Activated CD4-positive, alpha-beta memory T cell treated with anti-CD3 and anti-CD28 coated beads, Interleukin-2, amount 10 ng/mL, durations not matched to agents 7 days and 5 days (primary cell): ENCODE measurements at places on chromosomes 12 and 14. TPM values are rescaled to one million over a fixed set of nuclear protein-coding genes. Genes with fewer than 3 reads are reported as not detected.

The POTEM gene
- not detected for total RNA-seq

The AKAP5 gene
- 0.88 TPM for total RNA-seq

The LRRIQ1 gene
- total RNA-seq = not detected

The A2M gene
- not detected for total RNA-seq

The TMPRSS12 gene
- not detected for total RNA-seq

The CLEC7A gene
- not detected for total RNA-seq

The SIX6 gene
- total RNA-seq = not detected

The TMEM121 gene
- 9.6 TPM for total RNA-seq

The FAR2 gene
- 19.1 TPM for total RNA-seq

The OR11H7 gene
- not detected for total RNA-seq

The PAH gene
- not detected for total RNA-seq

The KTN1 gene
- 96.7 TPM for total RNA-seq

The MBD6 gene
- total RNA-seq = 71.7 TPM

The GTF2A1 gene
- total RNA-seq = 34.2 TPM

DNA sequence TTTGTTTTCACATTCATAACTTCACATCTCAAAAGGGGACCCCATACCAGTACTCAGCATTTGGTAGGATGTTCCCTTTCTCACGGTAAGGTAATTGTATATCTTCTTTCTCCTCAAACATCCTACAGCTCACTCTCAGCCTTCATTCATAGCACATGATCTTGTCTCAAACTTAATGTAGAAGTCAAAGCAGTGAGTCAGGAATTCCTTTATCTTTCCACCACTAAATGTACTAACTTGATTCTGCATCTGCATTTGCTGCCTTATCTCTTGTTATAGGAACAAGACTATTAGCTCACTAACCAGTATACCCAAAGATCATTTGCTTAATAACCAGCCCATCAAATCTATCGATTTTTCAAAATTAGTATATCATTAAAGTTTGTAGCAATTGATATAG lies 22.9 kb downstream of the CPSF2 start:
- DNase-seq = no peak

DNA sequence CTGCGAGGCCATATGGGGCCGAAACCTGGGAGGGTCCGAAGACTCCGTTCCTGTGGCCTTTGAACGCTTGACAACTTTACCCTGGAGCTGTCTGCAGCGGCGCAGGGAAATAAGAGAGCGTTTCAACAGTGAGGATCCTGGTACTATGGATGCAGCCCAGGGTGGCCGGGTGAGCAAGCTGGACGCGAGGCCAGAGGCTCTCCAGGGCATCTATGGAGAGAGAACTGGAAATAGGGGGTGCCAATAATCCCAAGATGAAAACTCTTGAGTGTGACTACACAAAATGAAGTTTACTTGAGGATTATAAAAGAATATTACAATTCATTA lies 1.1 kb upstream of the ABCC9 start:
- no peak for DNase-seq

DNA sequence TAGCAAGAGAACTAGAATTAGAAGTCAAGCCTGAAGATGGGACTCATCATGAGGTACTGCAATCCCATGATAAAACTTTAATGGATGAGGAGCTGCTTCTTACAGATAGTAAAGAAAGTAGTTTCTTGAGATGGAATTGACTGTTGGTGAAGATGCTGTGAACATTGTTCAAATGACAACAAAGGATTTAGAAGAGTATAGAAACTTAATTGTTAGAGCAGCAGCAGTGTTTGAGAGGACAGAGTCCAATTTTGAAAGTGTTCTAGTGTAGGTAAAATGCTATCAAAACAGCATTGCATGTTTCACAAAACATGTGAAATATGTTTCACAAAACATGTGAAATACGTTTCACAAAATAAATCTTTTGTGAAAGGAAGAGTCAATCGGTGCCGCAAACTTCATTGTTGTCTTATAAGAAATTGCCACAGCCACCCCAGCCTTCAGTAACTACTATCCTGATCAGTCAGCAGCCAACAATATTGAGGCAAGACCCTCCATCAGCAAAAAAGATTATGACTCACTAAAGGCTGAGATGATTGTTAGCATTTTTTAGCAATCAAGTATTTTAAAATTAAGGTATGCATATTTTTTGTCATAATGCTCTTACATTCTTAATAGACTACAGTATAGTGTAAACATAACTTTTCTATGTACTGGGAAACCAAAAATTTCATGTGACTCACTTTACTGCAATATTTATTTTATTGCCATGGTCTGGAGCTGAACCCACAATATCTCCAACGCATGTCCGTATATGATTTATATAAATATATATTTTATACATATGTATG lies 173.4 kb upstream of the BMP4 start:
- DNase-seq = no peak

- no peak for DNase-seq
These were observed 2.3 kb downstream of the TAS2R46 start for GRCh38 chr12:11059784-11060183.

- no peak for DNase-seq
These were observed 224.4 kb upstream of the PDZRN4 start for GRCh38 chr12:40963751-40964150.

GRCh38 chr14:47191700-47192099 lies 483.7 kb downstream of the MDGA2 start:
- no peak for DNase-seq

DNA sequence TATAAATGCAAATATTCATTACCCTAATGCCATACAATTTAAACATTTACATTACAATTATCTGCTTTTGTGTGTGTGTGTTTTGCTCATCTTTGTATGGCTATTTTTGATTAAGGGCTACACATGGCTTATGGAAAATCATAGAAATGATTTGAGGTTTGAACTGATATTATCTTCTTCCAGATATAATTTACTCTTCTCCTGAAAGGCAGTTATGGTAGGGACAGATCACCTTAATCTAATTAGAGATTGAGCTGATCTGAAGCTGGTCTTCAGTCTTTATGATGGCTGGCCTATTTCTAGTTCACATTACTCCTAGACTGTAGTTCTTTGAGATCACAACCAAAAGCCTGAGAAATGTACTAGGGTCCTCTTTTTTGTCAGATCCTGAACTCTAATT lies 15.6 kb downstream of the ABHD12B start:
- no peak for DNase-seq

GRCh38 chr12:46509135-46509534 lies 136.6 kb upstream of the SLC38A2 start:
- DNase-seq = no peak

DNA sequence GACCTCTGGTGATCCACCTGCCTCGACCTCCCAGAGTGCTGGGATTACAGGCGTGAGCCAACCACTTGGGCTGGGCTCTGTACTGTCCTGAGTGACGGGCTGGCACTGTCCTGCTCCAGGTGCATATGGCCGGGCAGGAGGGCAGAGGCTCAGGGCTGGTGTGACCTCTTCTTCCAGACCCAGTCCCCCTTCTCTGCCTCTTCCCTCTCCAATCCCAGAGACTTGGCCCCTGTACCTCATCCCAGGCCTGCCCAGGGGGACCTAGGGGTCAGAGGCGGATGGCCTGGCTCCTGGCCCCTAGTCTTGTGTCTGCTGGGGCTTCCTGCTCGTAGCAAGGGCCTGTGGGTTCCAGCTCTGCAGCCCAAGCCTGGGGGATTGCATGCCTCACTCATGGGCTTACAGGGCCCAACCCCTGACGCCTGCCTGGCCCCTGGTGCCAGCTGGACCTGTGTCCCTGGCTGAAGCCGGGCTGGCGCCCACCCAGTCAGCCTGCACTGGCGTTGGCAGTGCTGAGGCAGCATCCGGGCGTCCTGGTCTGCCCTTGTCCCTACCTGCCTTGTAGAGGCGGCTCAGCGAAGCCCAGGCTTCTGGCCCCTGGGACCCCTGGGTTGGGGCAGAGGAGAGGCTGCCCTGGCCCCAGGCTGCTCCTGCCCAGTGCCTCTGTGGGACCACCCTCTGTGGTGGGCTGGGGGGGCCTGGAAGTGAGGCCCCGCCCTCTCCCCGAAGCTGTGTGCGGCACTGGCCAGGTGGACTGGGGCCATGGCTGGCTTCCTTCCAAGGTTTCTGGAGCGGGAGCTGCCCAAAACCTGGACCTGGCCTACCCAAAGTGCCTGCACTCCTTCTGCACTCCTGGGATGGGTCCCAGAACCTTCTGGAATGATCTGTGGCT lies 4.3 kb downstream of the TEDC1 start:
- DNase-seq = no peak

GRCh38 chr12:84276215-84276614 lies 636.4 kb downstream of the SLC6A15 start:
- DNase-seq = no peak

GRCh38 chr12:6692888-6693287 lies 3.7 kb upstream of the ZNF384 start:
- DNase-seq = no peak

DNA sequence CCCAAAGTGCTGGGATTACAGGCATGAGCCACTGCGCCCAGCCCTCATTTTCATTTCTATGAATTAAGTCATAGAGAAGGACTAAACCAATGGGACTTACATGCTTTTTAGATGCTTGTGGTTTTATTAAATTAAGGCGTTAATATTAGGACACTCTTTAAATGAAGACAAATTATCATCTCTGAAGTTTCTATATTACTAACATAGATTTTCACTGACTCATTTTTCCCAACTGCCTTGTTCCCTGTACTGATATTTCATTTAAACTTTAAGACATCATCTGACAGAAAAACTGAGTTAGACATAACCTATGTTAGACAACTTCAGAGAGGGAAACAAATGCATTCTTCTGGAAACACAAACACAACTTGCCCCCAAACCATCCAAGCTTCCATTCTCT lies 99.8 kb downstream of the BTG1 start:
- DNase-seq = no peak

GRCh38 chr14:99035712-99036610 lies 236.0 kb downstream of the BCL11B start:
- DNase-seq = no peak

- DNase-seq = no peak
These were observed 159.1 kb upstream of the CCDC198 start for GRCh38 chr14:57652769-57653168.

DNA sequence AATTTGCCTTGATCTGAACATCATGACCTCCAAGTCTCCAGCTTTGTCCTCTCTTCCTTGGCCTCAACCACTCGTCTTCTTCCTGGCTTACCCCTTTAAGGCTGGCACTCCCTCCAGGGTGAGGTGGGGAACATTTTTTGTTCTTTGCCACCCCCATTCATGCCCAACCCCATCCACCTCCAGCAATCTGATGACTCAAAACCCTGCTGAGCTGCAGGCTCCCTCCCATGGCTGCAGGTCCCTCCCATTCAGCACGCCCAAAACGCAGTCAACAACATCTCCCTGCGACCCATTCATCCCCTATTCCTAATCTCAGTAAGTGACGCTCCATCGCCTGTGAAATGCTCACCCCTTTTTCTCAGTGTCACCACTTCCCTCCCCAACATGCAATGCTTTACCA lies 138.8 kb upstream of the PRMT8 start:
- DNase-seq = no peak

DNA sequence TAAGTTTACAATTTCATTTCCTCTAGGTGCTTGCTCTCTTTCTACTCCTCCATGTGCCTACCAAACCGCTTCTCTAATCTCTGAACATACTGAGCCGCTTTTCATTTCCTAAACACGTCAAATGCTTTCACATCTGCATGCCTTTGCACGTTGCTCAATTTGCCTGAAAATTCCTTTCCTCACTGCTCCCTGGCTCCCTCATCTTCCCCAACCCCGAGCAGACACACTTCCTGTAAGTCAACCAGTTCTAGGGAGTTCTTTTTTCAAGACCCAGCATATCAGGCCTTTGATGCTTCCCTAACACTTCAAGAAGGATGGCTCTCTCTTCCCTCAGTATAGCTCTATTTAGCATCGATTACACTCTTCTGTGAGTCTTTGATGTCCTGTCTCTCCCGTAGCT lies 50.3 kb downstream of the LMO3 start:
- no peak for DNase-seq

DNA sequence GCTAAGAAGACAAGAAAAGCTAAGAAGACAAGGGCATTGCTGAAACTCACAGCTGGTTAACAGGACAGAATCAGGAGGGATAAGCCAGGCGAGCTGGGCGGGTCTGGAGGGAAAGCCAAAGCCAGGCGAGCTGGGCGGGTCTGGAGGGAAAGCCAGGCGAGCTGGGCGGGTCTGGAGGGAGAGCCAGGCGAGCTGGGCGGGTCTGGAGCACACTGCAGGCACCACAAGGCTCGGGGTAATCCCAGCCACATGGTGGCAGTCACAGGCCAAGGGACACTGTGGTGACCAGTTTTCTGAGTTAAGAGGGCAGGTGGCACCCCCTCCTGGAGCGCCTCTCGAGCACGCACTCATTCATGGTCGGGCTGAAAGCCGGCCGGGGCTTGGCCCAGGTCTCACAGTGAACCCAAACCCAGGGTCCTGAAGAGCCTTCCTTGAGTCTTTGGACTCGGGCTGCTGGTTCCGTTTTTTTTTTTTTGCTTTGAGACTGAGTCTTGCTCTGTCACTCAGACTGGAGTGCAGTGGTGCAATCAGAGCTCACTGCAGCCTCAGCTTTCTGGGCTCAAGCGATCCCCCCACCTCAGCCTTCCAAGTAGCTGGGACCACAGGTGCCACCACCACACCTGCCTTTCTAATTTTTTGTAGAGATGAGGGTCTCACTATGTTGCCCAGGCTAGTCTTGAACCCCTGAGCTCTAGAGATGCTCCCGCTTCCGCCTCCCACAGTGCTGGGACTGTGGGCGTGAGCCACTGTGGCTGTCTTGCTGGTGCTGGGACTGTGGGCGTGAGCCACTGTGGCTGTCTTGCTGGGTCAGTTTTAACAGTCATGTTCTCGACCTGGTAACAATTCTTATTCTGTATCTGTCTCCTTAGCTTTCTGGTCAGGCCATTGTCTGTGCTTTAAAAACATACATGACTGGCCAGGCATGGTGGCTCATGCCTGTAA lies 40.2 kb downstream of the HSP90AA1 start:
- peak; percentile 23 for DNase-seq

- DNase-seq = no peak
These were observed 138.2 kb upstream of the PWP1 start for GRCh38 chr12:107547389-107547788.

GRCh38 chr12:3107071-3107583 lies 29.9 kb downstream of the TSPAN9 start:
- no peak for DNase-seq

GRCh38 chr14:66624336-66624937 lies 116.5 kb downstream of the GPHN start:
- peak; percentile 43 for DNase-seq

GRCh38 chr14:32707742-32708500 lies 230.8 kb upstream of the NPAS3 start:
- no peak for DNase-seq
